ENCODE measurements at places on chromosomes 5 and 9. TPM values are rescaled to one million over a fixed set of nuclear protein-coding genes. Genes with fewer than 3 reads are reported as not detected.

- no peak for DNase-seq
These were observed 274.9 kb downstream of the EFNA5 start for GRCh38 chr5:107395632-107396350.

- no peak for DNase-seq
These were observed 258.0 kb upstream of the SMARCA2 start for GRCh38 chr9:1757186-1757585.

GRCh38 chr5:60698336-60698735 is 1.6 kb downstream of the DEPDC1B start:
- no peak for DNase-seq

DNA sequence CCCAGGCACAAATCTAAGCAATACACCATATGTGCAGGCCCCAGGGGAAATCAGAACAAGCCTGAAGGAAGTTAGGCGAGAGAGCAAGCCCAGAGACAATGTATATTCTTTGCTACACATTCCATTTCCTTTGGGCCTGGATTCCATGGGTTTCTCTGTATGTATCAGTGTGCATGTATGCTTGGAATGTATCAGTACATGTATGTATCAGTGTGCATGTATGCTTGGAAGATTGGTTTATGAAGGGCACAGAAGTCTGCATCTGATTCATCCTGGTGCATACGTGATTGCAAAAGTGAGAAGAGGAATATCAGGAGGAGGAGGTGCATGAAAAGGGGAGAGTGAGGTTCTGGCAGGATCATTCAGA is 232.6 kb upstream of the ANKRD55 start:
- no peak for DNase-seq

GRCh38 chr5:125338440-125339174 is 592.2 kb upstream of the ZNF608 start:
- no peak for DNase-seq

- DNase-seq, result no peak
These were observed 81.5 kb downstream of the LMX1B start for GRCh38 chr9:126695186-126695585.

- DNase-seq, result no peak
These were observed 35.6 kb upstream of the SLC6A3 start for GRCh38 chr5:1480806-1481205.

DNA sequence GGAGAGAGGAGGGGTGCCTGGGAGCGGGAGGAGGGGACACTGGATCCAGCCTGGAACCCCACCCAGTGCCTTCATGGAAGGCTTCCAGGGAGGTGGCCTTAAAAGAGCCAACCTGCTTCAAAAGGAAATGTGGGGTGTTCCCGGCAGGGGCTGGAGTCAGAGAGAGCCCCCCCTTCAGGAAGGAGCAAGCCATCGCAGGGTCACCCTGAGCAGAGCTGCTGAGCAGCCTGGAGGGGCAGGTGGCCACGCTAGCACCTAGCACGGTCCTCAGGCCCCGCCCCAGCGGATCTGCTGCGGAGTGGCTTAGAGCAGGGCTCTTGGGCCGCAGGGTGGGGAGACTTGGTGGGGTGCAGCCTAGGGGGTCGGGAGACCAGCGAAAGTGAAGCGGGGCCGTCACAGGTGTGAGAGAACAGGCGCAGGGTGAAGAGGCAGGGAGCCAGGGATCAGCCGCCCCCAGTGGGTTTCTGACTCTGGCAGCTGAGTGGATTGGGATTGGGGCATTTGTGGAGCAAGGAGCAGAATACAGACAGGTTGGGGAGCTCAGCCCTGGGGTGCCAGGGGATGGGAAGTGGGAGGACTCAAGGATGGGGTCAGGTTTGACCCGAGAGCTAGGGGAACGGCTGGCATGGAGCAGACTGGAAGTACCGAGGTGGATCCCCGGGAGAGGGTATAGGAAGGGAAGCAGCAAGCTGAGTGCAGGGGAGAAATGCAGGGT is 1.5 kb downstream of the LCN2 start:
- no peak for DNase-seq

The ROR2 gene
- not detected for total RNA-seq

The PCDHA2 gene
- total RNA-seq, result not detected

DNA sequence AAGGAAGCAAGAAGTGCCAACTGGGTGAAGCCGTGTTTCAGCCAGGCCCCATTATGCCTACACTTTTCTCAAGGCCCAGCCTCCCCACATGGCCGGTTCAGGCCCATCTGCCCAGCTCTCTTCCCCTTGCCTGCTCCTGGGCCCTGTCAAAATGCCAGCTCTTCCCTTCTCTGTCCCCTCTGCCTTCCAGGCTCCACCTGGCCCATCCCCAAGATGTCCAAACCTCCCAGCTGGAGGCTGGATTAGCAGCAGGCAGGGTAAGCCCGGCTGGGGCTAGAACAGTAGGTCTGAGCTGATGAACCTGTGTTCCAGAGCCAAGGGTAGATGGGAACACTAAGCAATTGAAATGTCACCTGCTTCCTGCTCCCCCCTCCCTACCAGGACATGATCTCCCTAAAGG is 64.1 kb upstream of the HSPA9 start:
- no peak for DNase-seq

- DNase-seq, result no peak
These were observed 49.3 kb downstream of the CSNK1G3 start for GRCh38 chr5:123561230-123561629.

- peak; percentile 27 for DNase-seq
These were observed 47.4 kb downstream of the P4HA2 start for GRCh38 chr5:132180134-132180745.

The SLC6A3 gene
- total RNA-seq, result not detected

The TRIM7 gene
- 7.6 TPM for total RNA-seq

The OR13C2 gene
- not detected for total RNA-seq

- DNase-seq, result no peak
These were observed 251.7 kb downstream of the MARCHF11 start for GRCh38 chr5:15927710-15928380.

- no peak for DNase-seq
These were observed 46.5 kb downstream of the SLC6A7 start for GRCh38 chr5:150236313-150236712.

DNA sequence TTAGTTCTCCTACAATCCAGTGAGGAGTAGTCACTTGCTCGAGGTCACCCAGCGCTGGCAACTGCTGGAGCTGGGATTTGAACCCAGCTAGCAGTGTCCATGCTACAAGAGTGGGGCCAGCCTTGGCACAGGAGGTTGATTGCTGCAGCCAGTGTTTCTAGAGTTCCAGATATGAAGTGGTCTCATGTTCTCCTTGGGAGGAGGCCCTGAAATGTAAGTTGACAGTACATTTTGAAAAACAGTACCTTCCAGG is 802 bp downstream of the CCDC107 start:
- DNase-seq, result peak; percentile 40

DNA sequence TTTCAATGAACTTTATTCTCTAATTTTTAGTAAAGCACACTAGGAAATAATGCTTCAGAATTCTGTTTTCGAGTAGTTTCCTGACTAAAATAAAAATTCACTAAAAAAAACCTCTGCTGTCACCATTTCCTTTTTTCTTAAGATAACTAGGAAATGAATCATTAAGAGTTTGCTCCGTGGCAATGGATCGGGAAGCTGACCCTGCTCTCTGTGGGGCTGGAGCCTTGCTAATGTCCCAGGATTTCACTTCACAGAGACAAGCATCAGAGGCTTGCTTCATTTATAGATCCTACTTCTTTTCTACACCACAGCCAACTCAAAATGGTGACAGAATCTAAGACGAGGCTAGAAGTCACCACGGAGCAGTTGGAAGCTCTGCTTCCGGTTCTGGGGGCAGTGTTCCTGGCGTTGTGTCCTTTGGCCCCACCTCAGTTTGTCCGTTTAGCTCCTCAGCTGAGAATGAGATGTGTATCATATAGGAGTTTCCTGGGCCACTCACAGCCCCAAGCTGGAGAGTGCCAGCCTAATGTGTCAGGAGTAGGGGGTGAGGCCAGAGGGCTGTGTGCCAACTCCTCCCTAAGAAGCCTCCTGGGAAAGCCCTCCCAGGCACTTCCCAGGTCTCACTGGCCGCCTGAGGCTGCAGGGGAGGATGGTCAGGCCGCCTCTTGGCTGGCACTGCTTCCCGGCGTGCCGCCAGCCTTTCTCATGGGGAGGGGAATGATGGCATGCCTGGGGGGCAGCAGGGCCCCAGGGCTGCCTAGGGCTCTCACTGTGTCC is 19.6 kb downstream of the TENT4A start:
- DNase-seq, result peak; percentile 83

GRCh38 chr5:149961957-149962409 is 1.4 kb downstream of the SLC26A2 start:
- DNase-seq, result peak; percentile 48

- no peak for DNase-seq
These were observed 294.8 kb upstream of the KIF2A start for GRCh38 chr5:62011089-62011664.

DNA sequence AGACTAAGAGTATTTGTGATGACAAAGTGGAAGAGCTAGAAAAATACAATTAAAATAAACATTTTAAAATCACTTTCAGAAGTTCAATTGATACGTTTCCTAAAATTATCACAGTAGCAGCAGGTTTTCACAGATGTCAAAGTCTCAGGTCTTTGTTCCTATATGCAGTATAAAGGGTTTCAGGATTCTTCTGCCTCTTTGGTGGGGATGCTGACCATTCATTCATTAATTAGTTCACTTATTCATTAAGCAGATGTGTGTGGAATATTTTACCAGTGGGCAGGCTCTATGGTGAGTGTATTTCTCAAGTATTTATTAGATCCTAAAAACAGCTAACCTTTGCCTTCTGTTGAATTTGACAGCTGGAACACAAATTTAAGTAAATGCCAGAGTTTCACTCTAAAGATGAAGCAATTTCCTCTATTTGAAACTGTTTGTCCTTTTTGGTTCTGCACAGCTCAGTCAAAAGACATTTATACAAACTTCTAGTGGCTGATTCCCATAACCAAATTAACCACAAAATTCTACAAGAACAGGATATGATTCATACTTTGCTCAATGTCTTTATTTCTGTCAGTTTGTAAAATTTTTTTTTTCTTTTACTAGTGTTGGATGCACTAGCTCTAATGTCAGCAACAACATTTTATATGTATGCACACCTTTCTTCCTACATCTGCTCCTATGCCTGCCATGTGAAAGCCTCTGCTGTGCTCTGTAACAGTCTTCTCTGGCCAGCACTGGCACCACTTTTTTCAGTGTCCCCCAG is 75.9 kb upstream of the PRR16 start:
- no peak for DNase-seq

- DNase-seq, result no peak
These were observed 31.3 kb upstream of the IFNE start for GRCh38 chr9:21513431-21513830.

DNA sequence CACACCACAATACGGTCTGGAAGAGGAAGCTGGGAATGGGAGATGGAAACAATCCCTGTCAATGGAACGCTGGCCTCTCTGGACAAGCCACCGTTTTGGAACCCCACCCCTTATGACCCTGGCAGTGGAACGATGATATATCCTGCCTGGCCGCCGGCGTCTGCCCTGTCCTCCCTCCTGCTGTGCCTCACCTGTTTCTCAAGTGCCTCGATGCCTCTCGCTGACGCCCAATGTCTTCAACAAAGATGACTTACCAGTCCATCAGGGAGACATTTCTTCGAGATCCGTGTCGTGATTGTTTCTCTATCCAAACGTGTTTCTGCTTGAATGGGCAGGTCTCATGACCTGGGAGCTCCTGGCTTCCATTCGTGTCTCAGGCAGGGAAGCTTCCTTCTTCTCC is 476.5 kb downstream of the SPATA31A7 start:
- DNase-seq, result no peak

GRCh38 chr9:93963969-93964368 is 8.8 kb upstream of the BARX1 start:
- no peak for DNase-seq

Measured in dermis microvascular lymphatic vessel endothelial cell (primary cell).